ENCODE measurements at places on chromosomes 16 and 17. TPM values are rescaled to one million over a fixed set of nuclear protein-coding genes. Genes with fewer than 3 reads are reported as not detected.

Gene KRTAP4-6
- total RNA-seq: not detected

- DNase-seq: no peak
Observed at GRCh38 chr17:82358465-82359350, at the start of gene TEX19. TEX19 (plus strand) TSS chr17:82359247; CDS start chr17:82362151, 2,904 bp downstream.

Gene NAGS
- total RNA-seq: 0.65 TPM

- peak; percentile 84 for DNase-seq
Observed at GRCh38 chr16:709566-710499, 4.2 kb upstream of the FBXL16 start.

DNA sequence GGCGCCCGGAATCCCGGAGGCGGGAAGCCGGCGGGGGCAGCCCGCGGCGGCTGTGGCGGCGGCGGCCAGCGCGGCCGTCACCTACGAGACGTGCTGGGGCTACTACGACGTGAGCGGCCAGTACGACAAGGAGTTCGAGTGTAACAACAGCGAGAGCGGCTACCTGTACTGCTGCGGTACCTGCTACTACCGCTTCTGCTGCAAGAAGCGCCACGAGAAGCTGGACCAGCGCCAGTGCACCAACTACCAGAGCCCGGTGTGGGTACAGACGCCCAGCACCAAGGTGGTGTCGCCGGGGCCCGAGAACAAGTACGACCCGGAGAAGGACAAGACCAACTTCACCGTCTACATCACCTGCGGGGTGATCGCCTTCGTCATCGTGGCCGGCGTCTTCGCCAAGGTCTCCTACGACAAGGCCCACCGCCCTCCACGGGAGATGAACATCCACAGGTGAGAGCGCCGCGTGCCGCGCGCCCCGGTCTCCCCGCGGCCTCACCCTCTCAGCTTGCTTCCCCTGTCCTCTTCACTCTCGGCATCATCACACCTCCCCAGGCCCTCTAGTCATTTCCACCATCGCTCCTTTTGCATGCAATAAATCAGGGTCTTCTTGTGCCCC, 706 bp downstream of the SHISA6 start:
- DNase-seq: no peak

DNA sequence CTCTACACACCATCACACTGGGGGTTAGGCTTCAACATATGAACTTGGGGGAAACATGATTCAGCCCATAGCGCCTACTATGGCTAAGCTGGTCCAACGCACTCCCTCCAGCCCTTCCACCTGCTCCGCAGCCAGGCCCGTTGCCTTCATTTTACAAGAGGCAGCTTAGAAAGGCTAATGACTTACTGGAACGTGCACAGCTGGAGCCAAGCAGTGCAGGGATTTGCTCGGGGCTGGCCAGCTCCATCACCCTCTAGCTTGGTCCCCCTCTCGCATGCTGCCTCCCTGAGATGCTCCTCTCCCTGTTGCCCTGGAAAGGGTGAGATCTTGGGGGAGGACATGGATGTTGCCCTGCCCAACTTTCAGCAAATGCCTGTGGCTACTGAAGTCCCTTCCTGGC, 2.8 kb upstream of the CACNG1 start:
- DNase-seq: no peak
